ENCODE measurements at places on chromosomes 4 and X.

DNA sequence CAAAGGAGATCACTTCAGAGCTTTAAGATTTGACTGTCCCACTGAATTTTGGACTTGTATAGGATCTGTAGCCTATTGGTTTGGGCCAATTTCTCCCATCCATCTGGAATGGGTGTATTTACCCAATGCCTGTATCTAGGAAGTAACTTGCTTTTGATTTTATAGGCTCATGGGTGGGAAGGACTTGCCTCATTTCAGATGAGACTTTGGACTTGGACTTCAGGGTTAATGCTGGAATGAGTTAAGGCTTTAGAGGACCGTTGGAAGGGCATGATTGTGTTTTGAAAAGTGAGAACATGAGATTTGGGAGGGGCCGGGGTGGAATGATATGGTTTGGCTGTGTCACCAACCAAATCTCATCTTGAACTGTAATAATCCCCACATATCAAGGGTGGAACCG is 73.8 kb downstream of the ZNF518B start:
- DNase-seq = no peak

DNA sequence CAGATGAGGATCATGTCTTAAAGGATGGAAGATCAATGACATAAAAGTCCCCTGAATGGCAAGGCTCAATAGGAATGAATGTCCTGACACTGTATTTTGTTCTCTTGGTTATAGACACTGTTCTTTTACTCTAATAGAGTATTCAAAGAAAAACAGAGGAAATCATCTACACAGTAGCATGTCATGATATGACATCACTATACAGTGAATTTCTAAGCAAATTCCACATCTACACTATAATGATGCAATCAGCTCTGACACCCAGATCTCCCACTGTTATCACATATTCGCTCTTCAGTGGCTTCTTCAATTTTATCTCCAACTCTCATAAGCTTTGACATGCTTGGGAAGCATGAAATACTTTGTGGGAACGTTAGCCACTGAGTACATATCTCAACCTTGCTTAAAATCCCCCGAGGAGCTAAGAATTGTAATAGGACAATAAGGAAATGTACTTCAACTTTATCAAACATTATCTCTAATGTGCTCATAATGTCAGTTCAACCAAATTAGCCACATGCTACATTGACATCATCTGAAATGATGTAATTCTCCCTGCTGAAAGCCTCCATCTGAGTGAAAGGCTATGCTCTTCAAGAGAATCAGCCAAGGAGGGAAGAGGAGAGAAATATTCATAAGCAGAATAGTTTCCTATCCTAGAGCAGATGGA is 139.6 kb upstream of the PTCHD1 start:
- DNase-seq = no peak

DNA sequence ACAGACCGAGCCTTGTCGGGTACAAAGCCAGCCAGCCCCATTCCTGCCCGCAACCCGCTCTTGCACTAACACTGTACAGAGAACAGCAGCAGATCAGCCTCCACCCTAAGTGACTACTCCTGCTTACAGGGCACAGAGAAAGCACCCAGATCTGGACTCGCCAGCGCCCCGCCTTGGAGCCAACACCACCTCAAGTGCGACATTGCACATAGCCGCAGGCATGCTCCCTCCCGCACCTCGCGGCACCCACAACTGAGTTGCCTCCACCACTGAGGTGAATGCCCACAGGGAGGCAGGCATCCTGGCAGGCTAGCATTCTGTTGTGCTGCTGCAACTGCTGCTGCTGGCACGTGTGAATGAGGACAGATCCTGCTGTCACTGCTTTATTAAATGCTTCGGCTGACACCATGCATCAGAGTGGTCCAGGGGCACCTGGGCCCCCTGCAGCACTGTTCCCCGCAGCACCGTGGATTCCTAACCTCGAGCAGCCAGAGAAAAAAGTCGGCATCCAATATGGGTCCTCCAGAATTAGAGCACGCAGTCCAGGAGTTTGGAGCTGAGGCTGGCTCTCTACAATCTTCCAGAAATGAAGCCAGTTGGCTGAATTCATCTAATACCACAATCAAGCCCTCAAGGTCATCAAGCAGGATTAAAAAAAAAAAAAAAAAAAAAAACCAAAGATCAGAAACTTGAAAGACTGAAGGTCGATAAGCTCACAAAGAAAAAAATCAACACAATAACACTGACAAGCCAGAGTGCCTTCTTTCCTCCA is 352.9 kb downstream of the GASK1B start:
- no peak for DNase-seq

- no peak for DNase-seq
Observed at GRCh38 chr4:176981551-176981950, 188.8 kb upstream of the VEGFC start.

GRCh38 chrX:20267931-20268701 is 1.4 kb upstream of the RPS6KA3 start:
- peak; percentile 73 for DNase-seq

DNA sequence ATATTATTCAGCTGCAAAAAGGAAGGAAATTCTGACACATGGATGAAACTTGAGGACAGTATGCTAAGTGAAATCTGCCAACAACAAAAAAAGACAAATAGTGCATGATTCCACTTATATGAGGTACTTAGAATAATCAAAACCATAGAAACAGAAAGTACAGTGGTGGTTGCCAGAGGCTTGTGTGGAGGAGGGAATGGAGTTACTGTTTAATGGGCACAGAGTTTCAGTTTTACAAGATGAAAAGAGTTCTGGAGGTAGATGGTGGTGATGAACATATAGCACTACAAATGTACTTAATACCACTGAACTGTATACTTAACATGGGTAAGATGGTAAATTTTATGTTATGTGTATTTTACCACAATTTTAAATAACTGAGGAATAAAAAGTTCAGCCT is 212.0 kb upstream of the KLF3 start:
- no peak for DNase-seq

DNA sequence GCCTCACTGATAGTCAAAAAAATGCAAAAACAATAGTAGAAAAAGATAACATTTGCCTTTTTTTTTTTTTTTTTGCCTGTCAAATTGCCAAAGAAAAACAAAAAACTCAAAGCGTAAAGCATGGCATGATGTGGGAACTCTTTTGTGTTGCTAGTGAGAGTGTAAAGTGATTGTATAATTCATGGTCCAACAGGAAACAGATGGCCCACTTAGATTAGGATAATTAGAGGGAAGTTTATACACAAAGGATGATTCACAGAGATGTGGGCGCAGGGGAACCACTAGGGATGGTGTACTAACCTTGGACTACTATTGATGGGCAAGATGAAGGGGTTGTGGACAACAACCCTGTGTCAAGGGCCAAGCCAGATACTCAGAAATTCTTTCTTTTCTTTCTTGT is 16.4 kb downstream of the MCUB start:
- no peak for DNase-seq

- DNase-seq = no peak
Observed at GRCh38 chr4:104940927-104941326, 205.7 kb upstream of the TET2 start.

- no peak for DNase-seq
Observed at GRCh38 chrX:133267621-133268020, 49.5 kb upstream of the TFDP3 start.

DNA sequence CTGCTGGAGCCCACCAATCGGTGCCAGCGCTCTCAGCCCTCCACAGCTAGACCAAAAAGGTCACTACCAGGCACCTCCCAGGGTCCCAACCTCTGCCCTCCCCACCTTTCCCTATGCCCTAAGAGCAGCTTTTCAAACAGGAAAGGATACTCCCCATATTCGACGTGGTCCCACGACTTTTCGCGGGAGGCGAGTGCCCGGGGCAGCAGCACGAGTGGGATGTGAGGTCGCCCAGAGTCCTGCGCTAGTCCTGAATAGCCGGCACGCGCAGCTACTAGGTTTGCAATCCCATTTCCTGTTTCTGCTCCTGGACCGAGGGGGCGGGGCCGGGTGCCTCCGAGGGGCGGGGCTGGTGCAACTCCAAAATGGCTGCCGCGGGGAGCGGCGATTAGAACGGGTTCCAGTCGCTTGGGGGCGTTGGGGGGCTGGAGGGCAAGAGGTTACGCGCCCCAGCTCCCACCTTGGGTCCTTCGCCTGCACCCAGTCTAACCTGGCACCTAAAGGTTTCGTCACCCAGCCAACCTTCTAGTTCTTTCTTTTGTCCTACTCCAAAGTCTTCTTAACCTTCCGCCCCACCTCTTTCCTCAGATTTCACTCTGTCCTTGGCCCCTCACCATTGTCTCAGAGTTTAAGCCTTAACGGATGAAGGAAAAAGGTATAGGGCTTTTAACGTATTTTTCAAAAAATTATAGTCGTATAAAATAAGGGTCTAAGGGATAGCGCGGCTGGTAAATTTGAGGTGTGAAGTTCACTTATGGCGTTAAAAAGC is 85.0 kb upstream of the TENT5D start:
- DNase-seq = no peak

DNA sequence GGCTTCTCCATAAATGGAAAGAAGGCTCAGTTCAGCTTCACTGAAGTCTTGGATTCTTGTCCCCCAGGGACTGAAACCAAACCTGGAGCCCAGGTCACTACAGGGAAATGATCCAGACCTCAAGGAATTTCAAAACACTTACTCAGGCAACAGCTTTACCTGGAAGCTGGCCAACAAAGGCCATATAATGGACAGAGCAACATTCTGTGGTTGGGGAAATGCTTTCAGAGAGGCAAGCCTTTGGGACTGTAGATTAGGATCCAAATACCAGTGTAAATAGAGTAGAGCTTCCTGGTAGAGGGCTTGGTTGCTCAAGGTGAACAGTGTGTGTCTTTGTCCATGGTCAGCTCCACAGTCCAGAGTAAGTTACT is 57.0 kb upstream of the PROM1 start:
- no peak for DNase-seq

GRCh38 chr4:184804621-184805020 is 21.1 kb downstream of the ACSL1 start:
- DNase-seq = no peak

- no peak for DNase-seq
Observed at GRCh38 chr4:1137063-1137776, 23.9 kb upstream of the RNF212 start.

DNA sequence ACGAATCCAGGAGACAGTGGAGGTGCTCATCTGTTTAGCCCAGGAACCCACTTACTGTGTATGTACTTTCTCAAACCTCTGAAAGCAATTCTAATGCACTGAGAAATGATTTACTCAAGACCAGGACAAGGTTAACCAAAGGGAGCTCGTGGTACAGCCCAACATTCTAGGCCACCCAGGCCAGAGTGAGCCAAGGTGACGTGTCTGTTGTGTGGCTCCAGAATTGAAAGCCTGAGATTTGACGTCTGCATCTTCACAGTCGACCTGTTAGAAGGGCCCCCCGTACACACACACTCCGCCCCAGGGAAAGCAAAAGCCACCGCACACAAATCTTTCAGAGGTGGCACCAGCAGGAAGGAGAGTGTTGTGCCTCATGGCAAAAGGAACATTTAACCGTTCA is 2.3 kb downstream of the MAP3K15 start:
- no peak for DNase-seq

- no peak for DNase-seq
Observed at GRCh38 chr4:183746305-183747229, 87.5 kb downstream of the TRAPPC11 start.

DNA sequence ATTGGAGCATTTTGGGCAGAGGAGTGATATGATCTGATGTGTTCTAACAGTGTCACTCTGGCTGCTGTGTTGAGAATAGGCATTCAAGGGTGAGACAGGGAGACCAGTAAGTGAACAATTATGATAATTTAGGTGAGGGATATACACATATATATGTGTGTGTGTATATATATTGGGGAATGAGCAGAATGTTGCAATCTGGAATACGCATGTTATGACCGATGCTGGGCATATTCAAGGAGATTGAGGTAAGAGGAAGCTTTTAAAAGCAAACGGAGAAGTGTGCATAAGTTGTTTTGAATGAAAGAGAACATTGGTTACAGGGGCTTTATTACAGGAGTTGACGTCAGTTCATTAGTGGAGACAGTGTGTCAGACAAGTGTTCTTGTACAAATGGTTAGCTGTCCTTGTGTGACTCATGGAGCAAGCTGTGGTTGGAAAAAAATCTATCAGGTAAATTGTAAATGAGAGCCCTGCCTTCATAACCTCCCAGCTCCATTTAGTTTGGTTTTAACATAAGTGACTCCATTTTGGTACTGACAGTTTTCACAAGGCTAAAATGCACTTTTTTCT is 442.5 kb upstream of the LCORL start:
- DNase-seq = no peak

GRCh38 chr4:48195374-48195773 is 61.3 kb upstream of the TXK start:
- DNase-seq = no peak

DNA sequence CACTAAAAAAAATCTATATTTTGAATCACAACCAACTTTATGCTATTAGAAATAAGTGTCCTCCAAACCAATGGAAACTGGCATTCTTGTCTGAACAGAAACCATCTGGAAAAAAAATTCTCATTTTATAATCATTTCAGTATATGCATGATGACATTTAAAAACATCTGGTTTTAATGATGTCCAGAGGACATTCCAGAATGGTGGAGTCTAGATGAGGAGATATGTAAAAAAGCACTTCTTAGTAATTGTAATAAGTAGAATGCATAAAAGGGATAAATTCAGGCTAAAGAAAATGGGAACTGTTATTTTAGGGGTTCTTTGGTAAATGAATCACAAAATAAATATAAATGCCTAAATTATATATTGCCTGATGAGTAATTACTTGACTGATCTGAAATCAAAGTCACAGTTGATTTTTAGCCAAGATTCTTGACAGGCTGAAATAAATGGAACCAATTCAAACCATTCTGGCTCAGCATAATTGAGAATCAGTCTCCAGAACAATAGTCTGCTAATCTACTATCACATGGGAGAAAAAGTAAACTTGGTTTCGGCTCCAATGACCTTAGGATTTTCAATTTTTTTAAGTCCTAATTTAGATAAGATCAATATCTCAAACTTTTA is 636.6 kb downstream of the FAT4 start:
- no peak for DNase-seq

GRCh38 chr4:83115656-83116285 is 1.2 kb upstream of the PLAC8 start:
- no peak for DNase-seq

DNA sequence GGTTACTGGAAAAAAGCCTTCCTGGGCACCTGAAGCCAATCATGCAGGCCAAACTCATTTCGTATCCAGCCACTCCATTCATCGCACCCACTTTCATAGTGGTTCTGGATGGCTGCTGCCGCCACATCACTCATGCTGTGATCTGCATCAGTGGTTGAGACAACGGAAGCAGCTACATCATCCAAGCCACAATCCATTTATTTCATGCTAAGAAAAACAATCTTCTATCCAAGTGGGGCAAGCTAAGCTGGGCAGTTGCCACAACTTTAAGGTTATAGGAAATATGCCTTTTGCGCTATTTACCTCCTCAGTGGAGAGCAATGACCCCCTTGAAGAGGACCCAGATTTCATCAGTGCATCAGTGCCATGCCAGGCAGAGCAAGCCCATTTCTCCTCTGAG is 124.6 kb downstream of the GRIA3 start:
- no peak for DNase-seq

- DNase-seq = no peak
Observed at GRCh38 chrX:78514852-78515251, 144.3 kb downstream of the RTL3 start.

DNA sequence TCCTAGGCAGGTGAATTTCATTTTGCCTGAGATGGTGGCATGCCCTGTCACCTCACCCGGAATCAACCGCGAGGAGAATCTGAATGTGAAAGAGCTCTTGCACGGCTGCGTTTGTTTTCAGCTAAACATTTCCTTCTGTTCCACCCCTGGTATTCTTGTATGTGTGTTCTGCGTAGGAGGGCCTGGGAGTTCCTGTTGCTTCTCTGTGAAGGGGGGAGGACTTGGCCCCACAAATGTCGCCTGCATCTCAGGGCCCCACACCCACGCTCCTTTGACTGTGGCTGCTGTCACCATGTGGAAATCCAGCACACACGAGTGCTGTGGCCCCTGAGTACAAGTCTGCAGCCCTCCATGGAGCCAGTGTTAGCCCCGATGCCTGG is 45.8 kb upstream of the CLCN4 start:
- DNase-seq = no peak
